ENCODE measurements at places on chromosomes 12 and 14. TPM values are rescaled to one million over a fixed set of nuclear protein-coding genes. Genes with fewer than 3 reads are reported as not detected.

CAPZA3 gene
- not detected for polyA plus RNA-seq

ANO4 gene
- 0.11 TPM for polyA plus RNA-seq

GRIP1 gene
- 0.19 TPM for polyA plus RNA-seq

LIN7A gene
- polyA plus RNA-seq, result 1.0 TPM

NUAK1 gene
- polyA plus RNA-seq, result 2.8 TPM

CSRP2 gene
- polyA plus RNA-seq, result 52.7 TPM

ARHGDIB gene
- polyA plus RNA-seq, result 267 TPM

ASCL1 gene
- polyA plus RNA-seq, result not detected

Data from adipose tissue (tissue), 3 donors.